ENCODE measurements at places on chromosomes 4 and X.

- DNase-seq = no peak
These were observed 31.3 kb downstream of the CXCL13 start for GRCh38 chr4:77636902-77637301.

GRCh38 chr4:85724791-85725563 lies 250.0 kb downstream of the ARHGAP24 start:
- DNase-seq = no peak

- DNase-seq = no peak
These were observed 245.3 kb downstream of the AFAP1 start for GRCh38 chr4:7694324-7694723.

DNA sequence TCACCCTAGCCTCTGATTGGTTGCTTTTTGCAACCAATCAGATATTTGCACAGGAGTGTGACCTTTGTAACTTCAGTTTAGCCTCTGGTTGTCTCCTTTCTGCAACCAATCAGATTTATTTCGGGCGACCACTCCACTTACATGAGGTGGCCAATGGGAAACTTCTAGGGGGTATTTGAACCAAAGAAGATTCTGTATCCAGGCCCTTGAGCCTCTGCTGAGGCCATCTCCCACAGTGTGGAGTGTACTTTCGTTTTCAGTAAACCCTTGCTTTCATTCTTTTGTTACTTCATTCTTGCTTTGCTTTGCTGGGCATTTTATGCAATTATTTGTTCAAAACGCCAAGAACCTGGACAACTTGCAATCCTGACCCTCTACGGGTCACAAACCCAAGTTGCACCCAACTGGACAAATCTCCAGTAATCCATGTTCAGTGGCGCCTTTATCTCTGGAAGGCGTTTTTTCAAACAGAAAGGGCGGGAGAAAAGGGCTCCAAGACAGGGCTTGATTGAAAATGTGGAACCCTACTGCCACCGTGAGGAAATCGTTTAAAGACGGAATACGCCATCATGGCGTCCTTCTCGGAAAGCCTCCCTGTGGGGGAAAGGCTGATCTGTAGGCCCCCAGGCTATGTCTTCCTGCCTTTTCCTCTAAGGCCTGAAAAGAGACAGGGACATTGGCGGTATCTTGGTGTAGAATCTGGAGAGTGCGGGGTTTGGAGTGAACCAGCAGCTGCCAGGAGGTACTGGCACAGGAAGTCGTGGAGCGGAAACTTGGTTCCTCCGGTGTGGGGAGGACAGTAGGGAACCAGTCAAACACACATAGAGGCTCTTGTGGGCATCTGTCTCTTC lies 184.6 kb downstream of the OR13H1 start:
- DNase-seq = no peak

DNA sequence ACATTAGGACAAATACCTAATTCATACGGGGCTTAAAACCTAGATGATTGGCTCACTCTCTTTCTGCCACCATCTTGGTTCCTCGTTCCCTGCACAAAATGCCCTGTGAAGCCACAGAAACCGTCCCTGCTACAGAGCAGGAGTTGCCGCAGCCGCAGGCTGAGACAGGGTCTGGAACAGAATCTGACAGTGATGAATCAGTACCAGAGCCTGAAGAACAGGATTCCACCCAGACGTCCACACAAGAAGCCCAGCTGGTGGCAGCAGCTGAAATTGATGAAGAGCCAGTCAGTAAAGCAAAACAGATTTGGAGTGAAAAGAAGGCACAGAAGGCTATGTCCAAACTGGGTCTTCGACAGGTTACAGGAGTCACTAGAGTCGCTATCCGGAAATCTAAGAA lies 34.3 kb downstream of the TRIM61 start:
- DNase-seq = no peak

DNA sequence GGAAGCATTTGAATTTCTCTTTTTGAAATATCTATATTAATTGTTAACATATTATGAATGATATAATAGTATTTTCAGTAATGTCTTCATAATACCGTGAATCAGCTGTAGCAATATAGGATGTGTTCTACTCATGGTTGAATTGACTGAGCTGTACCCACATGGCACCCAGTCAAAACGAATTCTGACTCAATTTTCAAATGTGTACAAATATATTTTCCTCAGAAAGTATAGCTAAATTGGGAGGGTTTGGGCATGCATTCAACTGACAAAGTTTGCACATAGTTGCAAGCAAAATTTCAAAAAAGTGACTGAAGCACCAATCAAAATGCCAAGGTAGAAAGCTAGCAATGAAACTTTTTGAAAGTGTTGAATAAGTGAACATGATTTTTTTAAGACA lies 188.9 kb downstream of the NAF1 start:
- no peak for DNase-seq

GRCh38 chr4:98434816-98435215 lies 173.6 kb downstream of the RAP1GDS1 start:
- no peak for DNase-seq

DNA sequence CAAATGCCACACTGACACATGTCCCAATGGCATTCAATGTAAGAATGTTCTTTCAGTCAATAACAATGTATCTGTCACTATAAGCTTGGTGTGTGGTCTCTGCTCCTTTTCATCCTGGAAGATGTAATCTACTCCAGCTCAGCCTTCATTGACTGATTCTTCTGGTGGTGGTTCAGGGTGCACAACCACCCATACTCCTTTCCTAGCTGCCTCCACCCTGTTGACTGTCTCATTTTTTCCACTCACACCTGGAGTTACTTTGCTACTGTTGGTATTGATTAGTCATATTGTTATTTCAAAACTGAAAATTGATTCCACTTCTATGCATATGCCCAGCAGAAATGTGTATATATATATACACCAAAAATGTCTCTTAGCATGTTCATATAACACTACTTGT lies 140.5 kb downstream of the ASB9 start:
- no peak for DNase-seq

DNA sequence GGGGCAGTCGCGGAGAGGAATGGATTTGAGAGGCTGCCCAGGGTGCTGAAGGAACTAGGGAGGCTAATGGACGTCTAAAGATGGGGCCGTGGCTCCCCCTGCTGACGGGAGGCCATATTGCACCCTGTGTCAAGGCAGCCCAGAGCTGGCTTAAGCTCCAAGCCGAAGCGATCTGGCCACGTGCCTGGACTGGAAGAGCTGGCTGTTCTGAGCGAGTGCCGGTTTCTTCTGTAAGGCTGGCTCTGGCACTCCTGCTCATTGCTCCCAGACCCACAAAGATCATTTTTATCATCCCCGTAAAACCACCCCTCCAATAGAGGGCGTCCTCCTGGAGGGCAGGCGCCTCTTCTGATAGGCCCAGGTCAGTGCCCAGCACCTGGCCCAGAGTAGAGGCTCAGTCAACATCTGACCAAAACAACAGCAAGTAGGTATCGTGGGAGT lies 5.6 kb downstream of the PNCK start:
- peak; percentile 81 for DNase-seq

DNA sequence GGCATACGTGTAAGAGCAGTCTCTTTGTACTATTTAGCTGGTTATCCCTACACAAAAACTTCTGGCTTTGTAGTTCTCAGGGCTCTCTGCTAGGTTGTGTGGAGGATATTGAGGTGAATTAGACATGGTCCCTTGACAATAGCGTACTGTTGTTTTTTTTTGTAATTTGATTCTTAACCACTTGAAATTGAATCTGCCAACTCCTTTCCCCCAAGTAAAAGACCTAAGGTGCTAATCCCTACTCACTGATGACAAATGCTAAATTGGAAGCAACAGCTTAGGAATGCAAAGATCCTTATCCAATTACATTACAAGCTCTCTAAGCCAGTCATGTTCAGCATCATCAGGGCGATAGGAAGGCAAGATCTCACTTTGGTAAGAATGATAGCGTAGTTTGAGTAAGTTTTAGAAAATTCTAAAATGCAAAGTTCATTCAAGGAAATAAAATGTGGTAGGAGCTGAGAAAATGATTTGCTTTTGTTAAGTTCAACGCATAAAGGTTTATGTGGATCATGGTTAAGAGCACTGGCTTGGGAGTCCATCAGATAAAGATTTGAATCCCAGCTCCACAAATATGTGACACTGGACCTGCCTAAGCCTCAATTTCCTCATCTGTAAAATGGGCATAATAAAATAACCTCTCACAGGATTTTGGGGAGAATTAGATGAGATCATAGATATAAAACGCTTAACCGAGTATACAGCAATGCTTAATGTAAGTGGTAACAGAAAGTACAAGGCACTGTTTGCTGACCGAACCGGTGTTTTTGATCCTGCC lies 39.3 kb downstream of the DOCK11 start:
- DNase-seq = no peak

DNA sequence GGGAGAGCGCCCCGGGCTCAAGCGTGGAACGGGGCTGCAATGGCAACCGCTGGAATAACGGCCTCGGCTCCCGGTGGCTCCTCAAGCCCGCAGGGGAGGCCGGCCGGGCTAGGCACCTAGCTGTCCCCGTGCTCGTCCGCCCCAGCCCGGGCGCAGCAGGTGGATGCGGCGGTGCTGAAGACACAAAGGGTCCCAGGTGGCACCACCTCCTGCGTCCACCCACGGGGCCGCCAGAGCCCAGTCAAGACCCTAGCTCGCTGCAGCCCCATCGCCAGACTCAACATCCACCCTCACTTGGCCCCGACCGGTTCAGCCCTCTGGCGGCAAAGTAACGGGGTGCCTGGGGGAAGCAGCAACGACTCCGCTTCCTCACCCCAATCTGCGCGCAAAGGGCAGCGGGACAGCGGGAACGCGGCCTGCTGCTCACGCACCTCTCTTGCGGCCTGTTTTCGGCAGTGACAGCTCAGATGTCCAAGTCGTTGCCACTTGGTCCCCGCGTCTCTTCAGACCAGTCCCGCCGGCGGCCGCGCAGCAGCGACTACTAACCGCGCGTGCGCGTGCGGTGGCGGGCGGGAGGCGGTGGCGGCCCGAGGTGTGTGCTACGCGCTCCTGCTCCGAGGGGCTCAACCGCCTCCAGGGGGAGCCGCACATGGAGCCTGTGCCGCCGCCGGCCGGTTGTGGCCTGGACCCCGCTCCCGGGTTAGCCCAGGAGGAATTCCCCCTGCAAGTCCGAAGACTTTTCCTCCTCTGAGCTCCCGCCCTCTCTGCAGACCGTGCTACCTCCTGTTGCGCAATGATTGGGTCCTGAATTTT lies at the start of gene CLGN:
TSS of gene CLGN (minus strand) at position 543 of the 813 bp plus-strand sequence. CDS start 14,570 bp downstream, outside the sequence.
- peak; percentile 71 for DNase-seq

DNA sequence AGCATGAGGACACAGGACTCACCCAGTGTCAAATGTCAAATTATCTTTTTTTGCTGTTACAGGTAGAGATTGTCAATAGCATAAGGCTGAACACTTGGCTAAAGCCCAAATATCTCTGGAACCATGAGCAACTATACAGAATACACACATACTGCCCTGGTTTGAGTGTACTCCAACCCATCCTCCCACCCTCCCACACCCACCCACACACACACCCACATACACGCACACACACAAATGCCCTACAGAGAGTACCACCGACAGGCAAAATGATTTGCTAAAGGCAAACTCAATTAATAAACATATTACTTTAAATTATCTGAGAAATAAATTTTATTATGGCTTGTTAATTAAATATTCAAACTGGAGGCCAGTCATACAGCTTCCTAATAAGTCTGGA lies 173.1 kb upstream of the MAP3K15 start:
- no peak for DNase-seq

DNA sequence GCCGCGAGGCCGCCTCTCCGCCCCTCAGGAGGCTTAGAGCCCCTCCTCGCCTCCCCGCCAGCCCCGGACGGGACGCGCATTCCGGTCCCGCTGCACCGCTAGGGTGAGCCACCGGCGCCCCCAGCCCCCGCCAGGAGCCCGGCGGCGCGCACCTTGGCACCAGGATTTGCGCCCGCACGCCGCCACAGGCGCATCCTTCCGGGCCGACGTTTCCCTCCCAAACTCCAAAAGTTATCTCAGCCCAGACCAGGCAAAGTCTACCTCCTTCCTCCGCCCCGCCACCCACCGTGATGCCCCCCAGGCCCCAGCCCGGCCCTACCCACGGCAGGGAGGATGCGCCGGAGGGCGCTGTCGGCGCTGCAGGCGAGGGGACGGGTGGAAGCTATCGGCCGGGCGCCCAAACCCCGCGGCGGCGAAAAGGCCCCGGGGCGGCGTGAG lies 538 bp downstream of the SCML2 start:
- peak; percentile 20 for DNase-seq

DNA sequence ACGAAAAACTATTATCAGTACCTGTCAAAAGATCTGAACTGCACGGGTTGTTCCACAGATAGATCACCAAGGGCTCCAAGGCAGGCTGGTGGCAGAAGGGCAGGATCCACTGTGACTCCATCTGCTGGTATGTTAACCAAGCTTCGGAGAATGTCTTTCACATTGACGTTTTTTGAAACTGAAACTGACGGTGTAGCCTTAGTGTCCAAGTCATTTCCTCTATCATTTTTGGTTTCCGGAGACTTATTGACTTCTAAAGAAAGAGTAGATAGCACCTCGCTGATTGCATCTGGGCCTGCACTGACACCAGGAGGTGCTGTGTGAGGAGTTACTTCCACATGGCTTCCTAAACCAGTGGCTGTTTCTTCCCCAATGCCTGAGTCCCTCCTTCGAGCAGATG lies 186.9 kb downstream of the LRBA start:
- peak; percentile 17 for DNase-seq

DNA sequence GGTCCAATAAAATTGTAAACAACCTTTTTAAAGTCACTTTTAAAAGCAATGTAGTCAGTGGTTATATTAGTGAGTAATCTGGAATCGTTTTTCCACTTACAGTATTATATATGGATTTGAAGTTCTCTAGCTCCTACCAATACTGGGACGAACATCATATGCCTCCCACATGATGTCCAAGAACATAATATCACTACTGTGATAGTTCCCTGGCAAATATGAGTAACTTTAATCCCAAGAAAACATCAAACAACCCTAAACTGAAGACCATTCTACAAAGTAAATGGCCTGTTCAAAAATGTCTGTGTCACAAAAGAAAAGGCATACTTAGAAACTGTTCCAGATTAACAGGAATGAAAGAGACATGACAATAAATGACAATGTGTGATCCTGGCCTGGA lies 53.6 kb upstream of the FGFBP2 start:
- no peak for DNase-seq

GRCh38 chrX:155577682-155578081 lies 35.1 kb downstream of the TMLHE start:
- DNase-seq = no peak

GRCh38 chr4:58636381-58636780 lies 1526.2 kb upstream of the IGFBP7 start:
- no peak for DNase-seq
